Brain microvascular endothelial cell (primary cell): ENCODE measurements at places on chromosomes 5 and 9.

GRCh38 chr9:133066181-133066983, 4.6 kb downstream of the CEL start:
- DNase-seq, result no peak

DNA sequence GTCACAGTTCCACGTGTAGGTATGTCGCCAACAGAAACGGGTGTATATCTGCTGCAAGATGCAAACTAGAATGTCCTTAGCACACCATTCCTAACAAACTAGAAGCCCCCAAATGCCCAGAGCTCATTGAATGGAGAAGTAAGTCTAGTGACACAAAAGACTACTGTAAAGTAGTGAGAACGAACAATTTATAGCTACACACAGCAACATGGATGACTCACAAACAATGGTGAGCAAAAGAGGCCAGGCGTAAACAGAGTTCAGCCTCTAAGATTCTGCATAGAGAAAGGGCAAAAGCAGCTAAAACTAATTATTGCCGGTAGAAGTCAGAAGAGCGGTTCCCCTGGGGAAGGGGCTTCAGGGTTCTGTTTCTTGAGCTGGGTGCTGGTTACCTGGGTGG, 74.7 kb downstream of the AMBP start:
- DNase-seq, result no peak

GRCh38 chr5:73945505-73945904, 319.5 kb downstream of the ARHGEF28 start:
- no peak for DNase-seq

- DNase-seq, result no peak
Observed at GRCh38 chr9:80691229-80691628, 998.1 kb downstream of the TLE1 start.

- DNase-seq, result no peak
Observed at GRCh38 chr5:62043289-62044280, 262.4 kb upstream of the KIF2A start.

DNA sequence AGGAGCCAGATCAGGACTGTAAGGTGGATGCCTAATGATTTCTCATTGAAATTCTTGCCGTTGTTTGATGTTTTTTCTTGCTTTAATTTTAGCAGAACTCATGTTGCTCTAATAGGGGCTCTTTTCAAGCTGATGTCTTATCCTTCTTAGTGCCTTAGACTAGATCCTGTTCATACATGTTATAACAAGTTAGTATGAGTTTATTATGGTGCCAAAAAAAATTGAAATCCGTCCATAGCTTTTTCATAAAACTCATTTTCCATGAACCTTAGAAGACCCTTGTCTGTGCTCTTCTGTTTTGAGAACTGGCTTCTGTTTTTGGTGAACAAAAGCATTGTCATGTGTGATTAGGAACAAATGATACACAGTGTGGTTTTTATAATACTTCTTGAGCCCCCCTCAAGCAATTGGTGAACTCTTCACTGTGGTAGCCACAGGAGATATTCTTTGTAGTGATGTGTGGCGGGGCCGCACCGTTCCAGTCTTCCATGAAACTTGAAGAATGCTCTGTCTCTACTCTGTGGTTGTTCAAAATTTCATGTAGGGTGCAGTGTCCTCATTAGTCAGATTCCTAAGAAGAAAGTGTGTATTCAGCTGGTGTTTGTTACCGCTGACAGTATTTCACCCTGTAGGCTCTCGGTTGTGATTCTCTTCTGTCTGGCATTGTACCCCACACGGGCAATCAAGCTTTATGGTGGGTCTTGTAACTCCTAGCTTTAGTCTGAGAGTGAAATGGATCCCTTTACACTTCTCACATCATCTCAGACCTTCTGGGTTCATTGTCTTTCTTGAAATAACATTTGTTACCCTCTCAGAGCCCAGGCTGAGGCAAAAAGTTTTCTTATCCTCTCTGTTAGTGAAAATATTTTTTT, 10.7 kb downstream of the OTULIN start:
- DNase-seq, result no peak

DNA sequence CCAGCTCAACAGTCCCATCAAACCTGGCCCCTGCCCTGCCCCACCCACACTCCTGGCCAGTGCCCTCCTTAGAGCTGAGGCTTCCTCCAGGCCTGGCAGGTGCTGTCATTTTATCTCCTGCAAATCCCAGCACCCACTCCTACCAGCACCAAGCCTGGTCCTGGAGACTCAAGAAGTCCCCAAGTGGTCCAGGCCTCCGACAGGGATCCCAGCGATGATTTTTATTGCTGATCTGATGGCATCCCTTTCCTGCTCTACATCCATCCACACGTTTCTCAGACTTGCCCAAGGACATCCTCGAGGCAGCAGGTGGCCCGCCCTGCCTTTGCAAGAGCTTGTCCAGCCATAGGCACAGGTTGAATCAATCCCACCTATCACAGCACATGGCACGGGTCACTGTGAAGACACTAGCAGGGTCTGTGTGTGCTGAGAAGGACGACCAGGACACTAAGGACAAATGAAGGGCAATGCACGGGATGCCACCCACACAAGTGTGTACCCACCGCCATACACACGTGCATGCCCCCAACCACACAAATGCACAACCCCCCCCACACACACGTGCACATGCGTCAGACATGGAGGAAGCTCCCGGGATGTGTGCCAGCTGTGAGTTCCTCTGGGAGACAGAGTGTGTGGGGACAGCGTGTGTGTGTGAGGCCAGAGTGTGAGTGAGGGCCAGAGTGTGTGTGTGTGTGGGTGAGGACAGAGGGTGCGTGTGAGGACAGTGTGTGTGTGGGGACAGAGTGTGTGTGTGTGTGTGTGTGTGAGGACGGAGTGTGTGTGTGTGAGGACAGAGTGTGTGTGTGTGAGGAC, 62.4 kb upstream of the UBAC1 start:
- DNase-seq, result peak; percentile 29

GRCh38 chr5:55929020-55929799, 65.6 kb downstream of the IL6ST start:
- DNase-seq, result no peak

DNA sequence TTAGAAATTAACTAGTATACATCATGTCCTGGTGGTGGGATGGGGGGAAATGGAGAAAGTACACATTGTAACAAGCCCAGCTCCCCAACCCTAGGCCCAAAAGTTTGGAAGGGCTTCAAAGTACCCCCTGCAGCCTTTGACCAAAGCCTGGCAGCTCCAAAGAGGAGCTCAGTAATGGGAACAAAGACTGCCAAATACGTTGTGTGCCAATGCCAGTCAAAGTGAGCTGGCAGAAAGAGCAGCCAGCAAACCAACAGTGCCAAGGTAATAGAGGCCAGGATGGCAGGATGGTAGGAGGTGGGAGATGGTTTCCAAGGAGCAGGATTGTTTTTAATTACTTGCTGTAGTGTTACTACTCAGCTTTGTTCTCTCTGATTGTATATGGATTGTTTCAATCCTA, 248.3 kb downstream of the COX7C start:
- DNase-seq, result no peak

- DNase-seq, result no peak
Observed at GRCh38 chr5:91182763-91183162, 200.4 kb downstream of the ARRDC3 start.
